ENCODE measurements at places on chromosomes 6 and 20. TPM values are rescaled to one million over a fixed set of nuclear protein-coding genes. Genes with fewer than 3 reads are reported as not detected.

The PTCRA gene
- not detected for total RNA-seq

GRCh38 chr6:1558388-1558787 is 51.3 kb upstream of the FOXC1 start:
- no peak for DNase-seq

The CALHM5 gene
- total RNA-seq: not detected

GRCh38 chr6:27867945-27868300 is 44.3 kb downstream of the OR2B2 start:
- peak; percentile 11 for DNase-seq

GRCh38 chr6:126042001-126042419 is 55.7 kb downstream of the TRMT11 start:
- DNase-seq: no peak

GRCh38 chr6:75438013-75438431 is 55.6 kb downstream of the FILIP1 start:
- DNase-seq: no peak

The GLYATL3 gene
- not detected for total RNA-seq

- DNase-seq: no peak
Observed at GRCh38 chr6:21613809-21614208, 20.3 kb downstream of the SOX4 start.

The CYP39A1 gene
- total RNA-seq: not detected

- DNase-seq: no peak
Observed at GRCh38 chr6:21101694-21102093, 491.9 kb upstream of the SOX4 start.

DNA sequence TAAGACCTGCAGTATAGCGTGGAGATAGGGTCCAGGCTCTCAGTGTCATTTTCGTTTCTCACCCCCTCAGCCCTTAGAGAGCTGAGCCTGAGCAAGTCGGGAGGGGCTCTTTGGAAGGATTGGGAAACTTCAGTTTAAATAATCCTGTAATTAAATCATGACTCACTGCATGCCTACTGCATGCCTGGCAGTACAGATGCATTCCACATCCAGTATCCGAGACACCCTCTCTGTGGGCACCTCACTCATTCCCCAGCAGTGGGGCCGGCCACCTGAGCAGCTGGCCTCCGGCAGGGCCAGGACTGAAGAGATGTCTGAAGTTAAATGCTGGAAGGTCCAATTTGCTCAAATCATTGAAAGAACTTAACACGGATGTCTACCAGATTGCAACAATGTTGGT is 316.6 kb downstream of the THBS2 start:
- no peak for DNase-seq

GRCh38 chr20:48740292-48740649 is 87.5 kb downstream of the PREX1 start:
- DNase-seq: no peak

The ULBP1 gene
- total RNA-seq: not detected

- DNase-seq: no peak
Observed at GRCh38 chr6:15077961-15078360, 167.9 kb upstream of the JARID2 start.

The NRM gene
- total RNA-seq: 2.3 TPM

DNA sequence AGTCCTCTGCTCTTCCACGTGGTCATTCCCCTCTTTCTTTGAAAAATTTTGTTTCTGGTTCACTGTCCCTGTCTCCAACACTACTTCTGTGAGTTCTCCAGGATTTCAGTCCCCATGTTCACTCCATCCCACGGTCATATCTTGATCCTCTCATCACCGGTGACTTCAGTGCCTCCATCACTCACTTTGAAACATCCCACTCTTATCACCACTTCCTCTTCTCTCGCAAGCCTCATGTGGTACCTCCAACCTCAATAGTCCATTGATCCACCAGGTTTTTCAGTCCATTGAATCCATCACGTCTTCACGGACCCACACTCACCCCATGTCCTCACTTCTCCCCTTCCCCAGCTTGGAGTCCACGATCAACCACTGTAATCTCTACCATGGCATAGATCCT is 64.8 kb downstream of the CARMIL1 start:
- DNase-seq: no peak

- DNase-seq: no peak
Observed at GRCh38 chr6:164570801-164571200, 738.6 kb downstream of the C6orf118 start.

DNA sequence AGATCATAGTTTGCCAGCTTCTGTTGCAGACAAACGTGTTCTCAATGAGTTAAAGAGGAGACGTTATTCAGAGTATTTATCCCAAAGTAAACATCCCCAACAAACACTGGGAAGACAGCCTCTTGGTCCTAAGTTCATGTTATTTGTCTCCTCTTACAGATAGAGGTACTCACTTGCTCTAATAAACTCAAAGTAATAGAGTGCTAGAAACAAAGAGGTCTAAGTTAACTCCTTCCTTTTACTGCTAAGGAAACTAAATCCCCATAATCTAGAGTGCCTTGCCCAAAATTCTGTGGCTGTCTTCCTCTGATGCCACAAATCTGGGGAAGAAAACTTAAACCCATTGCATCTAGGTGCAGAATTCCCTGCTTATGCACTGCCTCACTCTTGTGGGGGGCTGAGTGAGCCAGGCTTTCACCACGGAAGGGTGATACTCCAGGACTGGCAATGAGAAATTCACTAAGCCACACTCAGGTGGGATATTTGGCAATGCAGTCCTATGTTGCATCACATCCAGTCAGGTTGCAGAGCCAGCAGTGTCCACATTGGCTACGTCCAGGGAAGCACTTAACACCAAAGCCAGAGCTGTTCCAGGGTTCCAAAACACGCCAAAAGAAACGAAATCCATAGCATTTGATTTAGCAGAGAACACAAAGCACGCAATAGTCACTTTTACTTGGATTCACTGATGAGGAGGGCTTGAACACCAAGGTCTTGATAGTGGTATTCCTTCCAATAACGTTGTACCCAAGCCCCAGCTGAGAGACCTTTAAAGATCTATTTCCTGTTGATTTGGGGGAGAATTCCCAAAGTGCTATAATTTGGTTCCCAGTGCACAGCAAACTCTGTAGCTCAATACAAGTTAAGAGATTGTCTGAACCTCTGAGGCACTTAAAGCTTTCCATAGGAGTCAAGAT is 81.0 kb upstream of the FOXQ1 start:
- no peak for DNase-seq
